ENCODE measurements at places on chromosomes 4 and X.

GRCh38 chrX:104568304-104568915, 2.4 kb downstream of the IL1RAPL2 start:
- DNase-seq, result no peak

- no peak for DNase-seq
Observed at GRCh38 chr4:30760551-30760950, 40.4 kb downstream of the PCDH7 start.

GRCh38 chr4:104416725-104417356, 77.9 kb downstream of the CXXC4 start:
- no peak for DNase-seq

GRCh38 chr4:85492336-85492735, 17.4 kb downstream of the ARHGAP24 start:
- DNase-seq, result no peak

DNA sequence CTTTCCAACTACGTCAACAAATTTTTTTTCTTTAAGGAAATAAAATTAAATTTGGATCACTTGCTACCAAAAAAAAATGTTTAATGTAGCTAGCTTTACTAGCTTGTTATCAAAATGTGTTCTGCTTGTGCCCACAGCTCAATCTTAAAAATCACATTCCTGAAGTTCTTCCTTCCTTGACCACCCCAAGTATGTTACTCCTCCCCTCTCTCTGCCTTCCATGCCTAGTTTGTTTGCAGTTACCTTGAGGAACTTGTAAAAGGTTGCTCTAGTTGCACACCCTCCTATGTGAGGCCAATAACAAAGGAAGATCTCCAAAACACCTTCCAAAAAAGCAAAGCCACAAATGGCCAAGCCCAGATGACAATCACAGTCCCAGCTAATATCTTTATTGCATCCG, 19.6 kb upstream of the TMEM184C start:
- no peak for DNase-seq

- no peak for DNase-seq
Observed at GRCh38 chr4:13872155-13872554, 244.6 kb upstream of the BOD1L1 start.

GRCh38 chr4:152848508-152848907, 68.8 kb downstream of the ARFIP1 start:
- no peak for DNase-seq

DNA sequence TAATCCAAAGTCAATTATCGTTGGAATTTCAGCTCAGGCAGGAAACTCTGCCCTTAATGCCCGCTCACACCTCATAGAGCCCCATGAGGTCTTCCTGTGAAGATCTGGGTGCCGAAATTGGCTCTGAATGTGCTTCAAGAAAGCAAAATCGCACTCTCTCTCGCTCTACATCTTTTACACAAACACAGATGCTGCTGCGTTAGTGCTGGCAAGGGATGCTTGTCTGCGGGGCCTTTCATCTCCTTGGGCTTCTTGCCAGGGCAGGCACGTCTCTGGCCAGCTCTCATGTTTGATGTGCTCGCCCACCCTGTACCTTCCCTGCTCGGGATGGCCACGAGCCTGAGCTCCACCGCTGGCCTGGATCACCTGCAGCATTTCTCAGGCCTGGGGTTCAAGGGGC, 66.5 kb downstream of the CLCN4 start:
- no peak for DNase-seq

Measured in stimulated activated CD8-positive, alpha-beta memory T cell treated with anti-CD3 and anti-CD28 coated beads, Interleukin-15, amount 100 ng/mL, for 24 hours (primary cell).